Panc1 (cell line): ENCODE measurements at places on chromosomes 6 and 20. TPM values are rescaled to one million over a fixed set of nuclear protein-coding genes. Genes with fewer than 3 reads are reported as not detected.

The COL20A1 gene
- total RNA-seq, result 0.23 TPM

The TMEM151B gene
- total RNA-seq, result 0.18 TPM

The TMC2 gene
- not detected for total RNA-seq

GRCh38 chr6:144690666-144691065 is 405.5 kb downstream of the UTRN start:
- H3K4me3 ChIP-seq, result no peak overlapping the region
- H3K4me1 ChIP-seq, result no peaks in the 10 kb centered on the region

GRCh38 chr6:168964138-168964835 is 289.4 kb downstream of the THBS2 start:
- H3K27me3 ChIP-seq, result no peaks in the 10 kb centered on the region
- no peak overlapping the region for H3K4me3 ChIP-seq
- DNase-seq, result no peak
- no peaks in the 10 kb centered on the region for H3K4me1 ChIP-seq
- no peak overlapping the region for H3K27ac ChIP-seq

- no peak overlapping the region for H3K4me3 ChIP-seq
- no peak overlapping the region for H3K27ac ChIP-seq
- no peaks in the 10 kb centered on the region for H3K27me3 ChIP-seq
- no peaks in the 10 kb centered on the region for H3K4me1 ChIP-seq
- H3K36me3 ChIP-seq, result no peaks in the 10 kb centered on the region
These were observed 13.5 kb upstream of the XRN2 start for GRCh38 chr20:21289651-21290050.

DNA sequence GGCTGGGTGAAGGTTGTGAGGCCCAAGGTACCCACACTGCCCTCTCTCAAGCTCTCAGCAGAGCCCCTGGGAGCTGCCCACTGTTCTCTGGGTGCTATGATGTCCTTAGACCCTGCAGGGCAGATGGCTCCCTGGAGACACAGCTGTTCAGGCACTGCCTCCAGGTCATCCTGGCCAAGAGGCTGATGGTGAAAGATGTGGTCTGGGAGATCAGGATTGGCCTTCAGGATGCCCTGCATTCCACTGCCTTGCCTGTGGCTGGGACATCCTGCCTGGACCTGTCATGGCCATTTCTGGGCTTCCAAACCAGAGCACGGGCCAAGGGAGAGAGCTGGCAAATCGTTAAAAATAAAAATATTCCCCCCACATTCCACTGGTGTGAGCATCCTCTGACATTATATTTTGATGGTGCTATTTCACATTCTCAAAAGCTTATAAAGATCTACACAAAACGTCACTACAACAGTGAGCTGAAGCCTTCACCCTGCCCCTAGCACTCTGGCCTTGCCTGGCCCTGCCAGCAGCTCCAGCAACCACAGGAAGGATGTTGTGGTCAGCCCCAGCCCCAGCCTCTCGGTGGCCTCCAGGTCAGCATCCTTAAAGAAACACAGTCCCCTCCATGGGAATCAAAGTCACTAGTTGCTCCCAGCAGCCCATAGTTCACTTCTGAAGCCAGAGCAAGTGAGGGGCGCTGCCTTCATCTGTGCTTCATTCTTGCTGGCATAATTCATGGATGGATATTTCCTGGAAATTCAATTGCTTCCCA is 13.5 kb upstream of the KCNK16 start:
- no peak for DNase-seq
- no peak overlapping the region for H3K27ac ChIP-seq
- no peaks in the 10 kb centered on the region for H3K36me3 ChIP-seq
- H3K4me1 ChIP-seq, result no peaks in the 10 kb centered on the region
